HFF-Myc (cell line): ENCODE measurements at places on chromosomes 13 and 19.

DNA sequence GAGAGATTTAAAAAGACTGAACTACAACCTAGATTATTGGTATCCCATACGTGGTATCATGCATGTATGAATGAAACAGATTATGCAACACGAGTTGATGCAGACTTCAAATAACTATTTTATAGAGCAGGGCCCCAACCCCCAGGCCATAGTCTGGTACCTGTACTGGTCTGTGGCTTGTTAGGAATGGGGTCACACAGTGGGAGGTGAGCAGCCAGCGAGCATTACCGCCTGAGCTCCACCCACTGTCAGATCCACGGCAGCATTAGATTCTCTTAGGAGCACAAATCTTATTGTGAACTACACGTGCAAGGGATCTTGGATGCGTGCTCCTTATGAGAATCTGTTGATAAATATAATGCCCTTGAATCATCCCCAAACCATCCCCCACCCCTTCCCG is 320.2 kb downstream of the TBC1D4 start:
- no peak for DNase-seq

DNA sequence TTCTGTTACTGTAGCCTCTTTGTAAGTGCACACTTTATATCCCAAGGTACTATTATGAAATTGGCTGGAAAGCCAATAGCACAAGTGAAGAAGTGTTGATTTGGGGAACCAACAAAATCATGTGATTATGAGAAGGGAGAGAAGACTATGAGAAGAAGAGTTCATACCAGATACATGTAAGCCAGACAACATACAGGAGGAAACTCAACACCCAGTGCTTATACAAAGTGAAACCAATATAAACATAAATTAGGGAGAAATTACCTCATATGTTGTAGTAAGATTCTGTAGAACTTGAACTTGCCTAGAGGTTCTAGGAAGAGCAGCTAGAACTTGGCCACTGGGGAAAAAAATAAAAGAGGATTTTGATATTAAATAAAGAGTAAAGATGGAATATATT is 17.4 kb downstream of the CPB2 start:
- DNase-seq = no peak

GRCh38 chr13:104872153-104872552 is 1663.3 kb downstream of the EFNB2 start:
- DNase-seq = no peak

- no peak for DNase-seq
These were observed 1.0 kb downstream of the KLF1 start for GRCh38 chr19:12885749-12886650.

GRCh38 chr19:39074205-39074692 is 9.9 kb upstream of the ACP7 start:
- no peak for DNase-seq

DNA sequence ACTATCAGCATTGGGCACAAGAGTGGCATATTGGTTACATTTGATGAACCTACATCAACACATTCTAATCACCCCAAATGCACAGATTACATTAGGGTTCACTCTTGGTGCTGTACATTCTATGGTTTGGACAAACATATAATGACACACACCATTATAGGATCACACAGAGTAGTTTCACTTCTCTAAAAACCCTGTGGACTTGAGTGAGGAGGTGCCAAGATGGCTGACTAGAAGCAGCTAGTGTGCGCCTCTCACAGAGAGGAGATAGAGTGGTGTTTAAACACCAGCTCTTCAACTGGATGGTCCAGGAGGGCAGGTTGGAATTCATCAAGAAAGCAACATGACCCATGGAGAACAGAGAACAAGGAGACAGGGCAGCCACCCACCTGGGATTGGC is 265.6 kb downstream of the TDRD3 start:
- no peak for DNase-seq

GRCh38 chr19:16569609-16570320 is 2.5 kb downstream of the SLC35E1 start:
- DNase-seq = no peak

- DNase-seq = no peak
These were observed 49.4 kb downstream of the SERP2 start for GRCh38 chr13:44422755-44423643.

GRCh38 chr13:110138700-110139036 is 168.3 kb downstream of the COL4A1 start:
- DNase-seq = no peak

DNA sequence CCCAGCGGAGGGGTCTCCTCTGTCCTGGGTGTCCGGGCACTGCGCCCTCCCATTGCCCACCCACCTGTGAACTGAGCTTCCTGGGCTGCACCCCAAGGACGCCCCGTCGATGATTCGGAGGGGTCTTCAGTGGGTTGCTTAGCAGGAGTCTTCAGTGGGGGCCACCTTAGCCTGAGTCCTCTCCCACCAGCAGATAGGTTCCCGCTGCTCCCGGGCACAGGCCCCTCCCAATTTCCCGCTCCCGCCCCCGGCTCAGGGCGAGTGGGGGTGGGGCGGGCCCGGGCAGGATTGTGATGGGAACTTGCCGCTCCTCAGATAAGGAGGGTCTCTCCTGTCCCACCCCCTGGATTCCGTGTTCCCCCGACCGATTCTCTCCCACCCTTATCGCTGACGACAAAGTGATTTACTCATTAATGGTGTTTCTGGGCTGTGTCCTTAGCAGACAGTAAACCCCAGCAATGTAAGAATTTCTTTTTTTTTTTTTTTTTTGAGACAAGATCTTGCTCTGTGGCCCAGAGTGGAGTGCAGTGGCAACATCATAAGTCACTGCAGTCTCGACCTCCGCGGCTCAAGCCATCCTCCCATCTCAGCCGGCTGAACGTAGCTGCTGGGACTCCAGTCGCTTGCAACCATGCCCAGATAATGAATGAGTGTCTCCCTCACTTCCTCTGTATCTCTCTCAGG is 655 bp upstream of the S1PR5 start:
- no peak for DNase-seq

- no peak for DNase-seq
These were observed 1.5 kb downstream of the ZNF814 start for GRCh38 chr19:57887195-57887941.
